ENCODE measurements at places on chromosomes 7 and 10.

DNA sequence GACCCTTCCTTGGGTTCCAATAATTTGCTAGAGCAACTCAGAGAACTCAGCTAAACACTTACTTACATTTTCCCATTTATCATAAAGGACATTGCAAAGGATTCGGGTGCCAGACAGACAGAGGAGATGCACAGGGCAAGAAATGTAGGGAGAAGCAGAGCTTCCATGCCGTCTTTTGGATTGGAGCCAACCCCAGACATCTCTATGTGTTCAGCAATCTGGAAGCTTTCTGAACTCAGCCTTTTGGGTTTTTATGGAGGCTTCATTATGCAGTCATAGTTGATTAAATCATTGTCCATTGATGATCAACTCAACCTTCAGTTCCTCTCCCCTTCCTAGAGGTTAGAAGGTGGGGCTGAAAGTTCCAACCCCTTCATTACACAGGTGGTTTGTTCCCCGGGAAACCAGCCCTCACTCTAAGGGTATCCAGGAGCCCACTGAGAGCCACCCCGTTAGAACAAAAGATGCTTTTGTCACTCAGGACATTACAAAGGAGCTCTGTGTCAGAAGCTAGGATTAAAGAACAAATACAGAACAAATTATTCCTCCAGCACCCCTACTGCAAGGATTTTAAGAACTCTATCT, 211.9 kb upstream of the VSTM2A start:
- no peak for DNase-seq

DNA sequence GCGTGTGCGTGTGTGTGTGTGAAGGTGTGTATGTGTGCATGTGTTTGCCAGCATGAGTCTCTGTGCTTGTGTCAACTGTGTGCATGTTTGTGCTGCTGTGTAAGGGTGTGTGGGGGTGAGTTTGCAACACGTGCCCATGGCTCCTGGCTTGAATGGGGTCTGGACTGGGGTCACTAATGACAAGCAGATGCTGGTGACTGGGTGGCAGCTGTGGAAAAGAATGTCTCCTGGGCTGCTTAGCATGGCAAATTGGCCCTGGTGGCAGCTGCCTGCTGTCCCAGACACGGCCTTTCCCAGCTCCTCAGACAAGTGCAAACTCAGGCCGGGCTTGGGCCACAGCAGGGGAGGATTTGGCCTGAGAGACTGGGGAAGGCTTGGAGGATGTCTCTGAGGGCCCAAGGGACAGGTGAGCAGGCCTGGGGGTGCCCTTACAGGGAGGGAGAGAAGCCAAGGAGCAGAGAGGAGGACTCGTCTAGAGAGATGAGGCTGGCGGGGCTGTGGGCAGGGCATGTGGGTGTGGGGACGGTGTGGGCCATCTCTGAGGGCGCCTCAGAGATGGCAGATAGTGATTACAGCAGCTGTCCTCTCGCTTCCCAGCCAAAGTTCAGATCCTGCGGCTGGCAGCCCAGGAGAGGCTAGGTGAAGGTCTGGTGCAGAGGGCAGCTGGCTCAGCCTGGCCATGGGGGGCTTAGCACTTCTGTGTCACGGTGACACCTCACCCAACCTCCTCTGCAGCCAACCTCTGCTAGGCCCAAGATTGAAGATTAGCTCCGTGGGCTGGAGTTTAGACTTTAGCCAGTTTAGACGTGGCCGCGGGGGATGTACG, 1.5 kb downstream of the AQP1 start:
- DNase-seq: no peak

DNA sequence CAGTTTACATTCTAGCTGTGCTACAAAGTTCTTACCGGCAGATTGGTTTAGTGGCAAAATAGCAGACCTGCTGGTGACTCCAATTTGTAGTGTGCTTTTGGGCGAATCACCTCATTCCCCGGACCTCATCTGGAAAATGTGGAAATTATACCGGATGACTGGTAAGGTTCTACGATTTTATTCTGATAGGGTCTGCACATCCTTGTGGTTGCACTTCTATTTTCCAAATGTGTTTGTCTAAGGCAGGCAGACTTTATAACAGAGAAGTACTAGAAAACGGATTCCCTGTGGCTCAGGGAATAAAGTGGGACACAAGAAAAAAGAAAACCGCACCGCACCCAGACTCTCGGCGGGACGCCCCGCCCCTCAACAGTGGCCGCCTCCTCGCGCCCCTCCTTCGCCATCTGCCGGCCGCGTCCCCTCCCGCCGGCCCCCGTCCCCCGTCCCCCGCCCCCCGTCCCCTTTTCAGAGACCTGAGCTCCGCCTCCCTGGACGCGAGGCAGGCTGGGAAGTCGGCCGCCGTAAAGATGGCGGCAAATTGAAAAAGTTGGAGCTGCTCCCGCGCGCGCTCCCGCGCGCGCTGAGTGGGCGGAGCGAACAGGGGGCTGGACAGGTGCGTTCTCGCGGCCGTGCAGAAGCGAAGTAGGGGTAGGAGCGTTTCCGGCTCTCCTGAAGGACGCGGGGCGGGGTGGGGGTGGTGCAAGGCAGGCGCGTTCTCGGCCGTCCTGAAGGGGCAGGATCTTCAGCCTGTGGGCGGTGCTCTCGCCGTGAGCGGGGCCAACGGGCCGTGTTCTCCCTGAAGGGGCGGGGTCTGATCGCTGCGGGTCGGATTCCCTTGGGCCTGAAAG, 532 bp upstream of the CCM2 start:
- peak; percentile 99 for DNase-seq

DNA sequence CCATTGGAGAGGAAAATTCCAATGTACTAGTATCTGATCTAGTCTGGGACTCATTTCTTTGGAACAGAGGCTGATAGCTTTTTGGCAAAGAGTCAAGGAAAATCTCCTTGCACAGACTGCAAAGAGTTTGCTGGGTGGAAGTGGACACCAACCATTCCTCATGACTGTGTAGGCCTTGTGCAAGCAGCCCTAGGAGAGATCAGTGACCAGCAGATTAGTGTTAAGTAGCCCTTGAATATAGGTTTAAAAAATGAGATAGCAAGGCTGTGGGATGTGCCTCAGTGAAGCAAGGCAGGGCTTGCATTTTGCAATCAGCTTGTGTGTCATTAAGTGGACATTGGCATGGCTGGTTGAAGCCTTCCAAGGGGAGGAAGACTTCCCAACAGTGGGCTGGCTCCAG, 341.6 kb downstream of the PLXNA4 start:
- DNase-seq: no peak

GRCh38 chr10:96719200-96719599, 1.1 kb downstream of the PIK3AP1 start:
- no peak for DNase-seq

DNA sequence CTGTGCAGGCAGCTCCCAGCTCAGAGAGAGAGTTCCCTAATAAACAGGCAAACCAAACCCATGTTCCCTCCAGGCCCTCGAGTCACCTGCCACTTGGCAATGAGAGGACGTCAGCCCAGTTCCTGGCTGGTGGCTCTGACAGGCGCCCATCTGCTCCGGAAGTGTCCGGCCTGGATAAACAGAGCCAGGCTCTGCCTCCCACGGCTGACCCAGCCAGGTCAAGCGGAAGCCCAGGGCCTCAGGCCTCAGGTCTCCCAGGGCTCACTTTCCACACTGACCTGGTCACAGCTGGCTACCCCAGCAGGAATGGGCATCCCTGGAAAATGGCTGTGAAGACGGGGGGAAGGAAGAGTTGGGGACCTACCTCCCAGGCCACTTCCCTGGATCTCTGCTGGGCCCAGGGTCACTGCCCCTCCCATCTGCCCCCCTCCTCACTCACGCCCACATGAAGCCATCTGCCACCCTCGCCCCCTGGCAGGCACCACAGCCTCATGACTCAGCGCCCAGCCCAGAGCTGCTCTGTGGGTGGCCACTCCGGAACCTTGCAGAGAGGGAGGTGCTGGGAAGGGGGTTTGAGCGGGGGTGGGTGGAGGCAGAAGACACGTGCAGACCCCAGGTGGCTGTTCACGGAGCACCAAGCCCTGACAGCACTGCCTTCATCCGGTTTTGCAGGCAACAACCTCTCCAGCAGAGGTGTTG, 37.4 kb upstream of the DUSP5 start:
- DNase-seq: peak; percentile 49

- DNase-seq: no peak
These were observed 6.5 kb downstream of the CTBP2 start for GRCh38 chr10:125153703-125154490.

DNA sequence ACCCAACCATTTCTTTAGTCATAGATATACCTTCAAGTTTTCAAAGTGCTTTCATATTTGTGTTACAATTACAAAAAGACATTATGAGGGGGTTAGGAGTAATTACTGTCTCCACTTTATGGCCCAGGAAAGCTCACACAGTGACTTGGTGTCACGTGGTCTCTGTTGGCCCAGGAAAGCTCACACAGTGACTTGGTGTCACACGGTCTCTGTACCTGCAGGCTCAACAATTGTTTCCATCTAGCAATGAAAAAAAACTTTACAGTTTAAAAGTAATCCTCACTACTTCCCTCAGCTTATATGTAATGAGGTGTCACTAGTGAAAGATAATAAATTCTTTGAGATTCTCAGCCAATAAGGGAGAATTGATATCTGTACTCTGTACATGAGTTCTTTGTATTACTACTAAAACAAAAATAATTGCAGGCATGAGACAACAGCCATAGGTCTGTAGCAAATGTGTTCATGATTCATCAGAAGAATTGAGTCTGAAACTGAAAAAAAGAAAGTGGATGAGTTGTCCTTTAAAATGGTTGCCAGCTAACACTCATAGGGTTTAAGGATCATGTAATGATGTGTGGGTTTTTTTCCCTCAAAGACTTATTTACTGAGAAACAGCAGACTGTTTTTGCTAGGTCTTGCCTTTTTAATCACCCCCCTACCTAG, 10.9 kb downstream of the OGDH start:
- DNase-seq: no peak

- DNase-seq: no peak
These were observed 80.7 kb upstream of the SEC61G start for GRCh38 chr7:54839575-54840213.

GRCh38 chr7:83791737-83792136, 142.8 kb upstream of the SEMA3E start:
- DNase-seq: no peak
